Stimulated activated CD4-positive, alpha-beta T cell treated with anti-CD3 and anti-CD28 coated beads, Interleukin-15, amount 100 ng/mL, for 1 hour (primary cell): ENCODE measurements at places on chromosomes 4 and X.

DNA sequence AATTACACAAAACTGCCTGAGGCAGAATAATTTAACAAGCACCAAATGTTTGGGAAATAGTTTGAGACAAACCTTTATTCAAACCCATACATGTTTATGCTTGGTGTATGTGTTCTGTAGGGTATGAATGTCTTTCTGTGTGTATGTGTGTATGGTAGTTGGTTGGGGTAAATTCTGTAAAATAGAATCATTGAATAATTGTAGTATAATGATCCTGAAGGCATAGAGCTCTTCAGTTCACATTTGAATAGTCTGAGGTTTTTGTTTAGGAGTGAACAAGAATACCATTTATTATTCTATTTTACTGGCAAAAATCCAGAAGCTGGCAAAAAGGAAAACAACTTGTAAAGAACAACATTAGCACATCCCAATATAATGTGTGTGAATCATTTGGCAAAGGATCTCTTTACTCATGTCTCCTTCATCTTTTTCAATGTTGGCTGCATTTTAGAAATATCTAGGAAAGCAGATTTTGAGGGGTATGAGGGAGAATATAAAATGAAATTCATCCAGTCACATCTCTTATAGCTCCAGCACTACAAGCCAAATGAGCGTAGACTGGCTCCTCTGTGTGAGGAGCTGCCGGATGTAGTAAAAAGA, 360.0 kb downstream of the CHIC1 start:
- no peak for DNase-seq

DNA sequence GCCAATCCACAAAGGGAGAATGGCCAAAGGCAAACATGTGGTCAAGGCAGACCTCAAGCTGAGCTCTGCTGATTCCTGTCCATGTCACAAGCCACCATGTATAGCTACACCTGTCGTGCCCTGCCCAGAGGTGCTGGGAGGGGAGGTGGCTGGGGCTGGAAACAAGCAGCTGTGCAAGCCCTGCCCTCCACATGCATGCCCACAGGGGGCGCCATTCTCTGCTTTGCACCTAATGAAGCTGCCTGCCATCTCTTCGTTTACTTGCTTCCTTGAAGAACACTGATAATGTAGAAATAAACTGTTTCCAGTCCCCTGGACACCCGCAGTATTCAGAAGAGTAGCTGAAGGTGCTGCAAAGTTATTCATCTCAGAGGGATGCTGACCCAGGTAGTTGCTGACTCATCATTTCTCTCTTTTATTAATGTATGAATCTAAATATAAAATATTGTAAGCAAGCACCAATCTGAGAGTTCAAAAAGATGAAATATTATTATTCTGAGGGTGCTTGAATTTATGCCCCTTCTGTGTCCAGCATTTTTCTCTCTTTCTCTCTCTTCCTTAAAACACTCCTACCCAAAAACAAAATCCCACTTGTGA, 278.6 kb downstream of the ADGRA3 start:
- DNase-seq = peak; percentile 21

DNA sequence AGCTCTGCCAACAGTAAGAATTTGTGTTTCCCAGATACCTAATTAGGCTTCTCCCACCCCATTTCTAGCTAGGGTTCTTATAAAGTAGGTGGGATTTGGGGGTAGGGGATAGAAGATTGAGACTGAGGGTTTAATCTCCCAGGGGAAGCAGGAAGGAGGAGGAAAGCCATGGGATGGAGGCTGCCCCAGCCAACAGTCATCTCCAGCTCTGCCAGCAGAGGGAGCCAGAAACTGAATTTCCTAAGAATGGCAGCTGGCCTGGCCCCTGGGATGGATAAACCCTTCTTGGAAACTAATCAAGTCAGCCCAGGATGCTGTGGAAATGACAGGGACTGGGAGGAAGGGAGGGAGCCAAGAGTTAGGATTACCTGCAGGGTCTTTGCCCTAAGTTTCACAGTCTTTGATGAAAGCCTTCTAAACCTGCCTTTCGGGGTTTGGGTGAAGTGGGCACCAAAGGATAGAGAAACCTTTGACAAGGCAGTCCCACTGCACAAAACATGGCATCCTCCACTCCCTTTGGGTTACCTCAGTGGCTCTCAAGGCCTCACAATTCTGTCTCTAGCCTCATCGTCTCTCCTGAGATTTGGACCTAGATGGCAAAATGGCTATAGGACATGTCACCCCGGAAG, 6.7 kb upstream of the ERCC6L start:
- no peak for DNase-seq

DNA sequence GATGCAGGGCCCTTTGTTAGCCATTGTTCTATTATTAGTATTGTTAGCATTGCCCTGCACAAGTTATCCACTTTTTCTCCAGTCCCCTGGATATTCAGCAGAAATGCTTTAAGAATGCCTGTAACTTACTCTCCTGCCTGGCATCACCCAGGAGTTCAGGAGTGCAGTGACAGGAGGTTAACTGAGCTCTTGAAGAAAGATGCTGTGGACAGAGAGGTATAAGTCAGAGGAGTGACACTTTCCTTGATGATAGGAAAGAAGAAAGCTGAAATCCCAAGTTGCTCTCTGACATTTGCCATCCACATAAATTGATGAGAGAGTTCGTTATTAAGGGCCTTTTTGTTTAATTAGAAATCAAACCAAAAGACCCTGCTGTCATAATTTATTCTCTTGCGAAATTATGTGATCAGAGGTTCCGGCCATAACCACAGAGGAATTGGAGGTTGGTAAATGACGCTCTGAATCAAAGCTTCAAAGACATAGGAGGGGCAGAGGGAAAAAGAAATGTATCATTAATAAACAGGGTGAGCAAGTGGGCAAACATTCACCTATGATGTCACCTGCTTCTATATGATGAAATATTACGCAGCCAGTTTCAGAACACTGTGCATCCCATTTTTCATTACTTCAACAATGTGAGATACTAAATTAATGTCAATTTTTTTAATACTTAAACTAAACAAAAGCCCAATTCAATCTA, 230.2 kb upstream of the JADE1 start:
- no peak for DNase-seq

- no peak for DNase-seq
Measured at GRCh38 chrX:40908026-40908425, 172.7 kb upstream of the MED14 start.

GRCh38 chr4:73727685-73728084, 12.7 kb upstream of the CXCL8 start:
- DNase-seq = no peak

GRCh38 chr4:127506283-127506682, 126.5 kb upstream of the INTU start:
- no peak for DNase-seq

- no peak for DNase-seq
Measured at GRCh38 chr4:74315376-74315775, 7.1 kb downstream of the EPGN start.
